ENCODE measurements at places on chromosomes 2 and 18. TPM values are rescaled to one million over a fixed set of nuclear protein-coding genes. Genes with fewer than 3 reads are reported as not detected.

- DNase-seq = no peak
These were observed 135.0 kb downstream of the LAMA3 start for GRCh38 chr18:23824240-23824639.

DNA sequence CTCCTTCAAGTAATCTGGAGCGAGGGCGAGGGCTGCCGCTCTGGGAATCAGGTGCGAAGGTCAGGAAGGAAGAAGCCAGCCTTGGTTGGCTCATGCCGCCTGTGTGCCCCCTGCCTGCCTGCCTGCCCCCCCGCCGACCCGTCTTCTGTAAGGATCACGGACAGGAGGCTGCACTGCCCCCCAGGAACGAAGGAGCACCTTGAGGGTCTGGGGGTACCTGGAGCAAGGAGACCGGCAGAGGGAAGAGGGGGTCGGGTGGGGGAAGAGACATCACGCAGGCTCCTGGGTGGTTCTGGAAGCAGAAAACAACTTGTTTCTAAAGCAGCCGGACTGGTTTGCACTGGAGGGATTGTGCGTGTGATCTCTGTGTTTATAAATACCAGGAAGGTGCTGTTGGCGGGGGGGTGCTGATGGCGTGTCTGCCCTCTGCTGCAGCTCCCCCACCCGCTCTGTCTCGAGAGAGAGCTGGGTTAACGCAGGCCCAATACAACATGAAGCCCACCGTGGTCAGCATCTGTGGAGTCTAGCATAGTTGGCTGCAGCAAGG is 1.7 kb downstream of the FOSL2 start:
- DNase-seq = peak; percentile 58

Gene NFATC1
- total RNA-seq = 25.7 TPM

Gene POTEJ
- not detected for total RNA-seq

Gene L3MBTL4
- not detected for total RNA-seq

Data from activated CD8-positive, alpha-beta memory T cell treated with anti-CD3 and anti-CD28 coated beads, Interleukin-2, amount 10 ng/mL, durations not matched to agents 7 days and 5 days (primary cell).